ENCODE measurements at places on chromosomes 7 and 10. TPM values are rescaled to one million over a fixed set of nuclear protein-coding genes. Genes with fewer than 3 reads are reported as not detected.

Gene ITPRID1
- not detected for total RNA-seq

- peaks cover 12% of the 10 kb centered on the region for H3K4me1 ChIP-seq
- DNase-seq, result no peak
- H3K27ac ChIP-seq, result no peak overlapping the region
- H3K27me3 ChIP-seq, result no peaks in the 10 kb centered on the region
Observed at GRCh38 chr10:131079314-131079713, 232.2 kb downstream of the TCERG1L start.

DNA sequence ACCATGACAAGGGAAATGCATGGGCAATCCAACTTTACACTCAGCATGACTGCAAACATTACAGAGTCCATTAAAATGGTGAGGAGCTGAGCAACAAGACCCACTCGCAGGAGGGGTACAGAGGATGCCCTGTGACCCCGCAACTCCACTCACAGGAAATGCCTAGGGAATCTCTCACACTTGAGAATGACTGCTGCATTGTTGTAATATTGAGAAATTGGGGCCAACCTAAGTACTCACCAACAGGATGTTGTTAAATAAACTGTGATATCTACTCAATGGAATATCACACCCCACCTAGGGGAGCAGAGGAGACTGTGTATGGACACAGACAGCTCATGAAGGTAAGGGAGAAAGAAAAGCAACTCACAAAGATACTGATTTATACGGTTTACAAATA, 53.4 kb upstream of the CAMK2B start:
- H3K4me1 ChIP-seq, result no peaks in the 10 kb centered on the region
- peaks cover 2% of the 10 kb centered on the region for H3K36me3 ChIP-seq
- no peak for DNase-seq

Gene WNT8B
- total RNA-seq, result 0.14 TPM

DNA sequence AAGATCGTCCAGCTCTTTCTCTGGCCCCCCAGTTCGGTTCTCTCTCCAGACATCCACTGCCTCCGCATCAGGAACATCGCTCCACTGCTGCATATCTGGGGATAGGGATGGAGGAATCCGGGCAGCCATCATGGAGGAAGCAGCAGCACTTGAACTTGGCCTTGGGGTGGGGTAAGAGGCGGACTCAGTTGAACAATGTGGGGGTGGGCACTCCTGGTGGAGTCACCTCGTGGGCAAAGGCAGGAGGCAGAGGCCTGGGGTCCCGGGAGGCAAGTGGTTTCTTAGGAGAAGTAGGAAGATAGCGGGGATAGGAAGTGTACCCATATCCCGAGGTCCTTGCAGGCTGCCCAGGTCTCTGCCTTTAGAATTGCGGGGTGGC, 98.3 kb downstream of the CHST15 start:
- H3K4me1 ChIP-seq, result peaks cover 6% of the 10 kb centered on the region
- DNase-seq, result no peak
- H3K36me3 ChIP-seq, result no peaks in the 10 kb centered on the region
- H3K4me3 ChIP-seq, result no peak overlapping the region
- peaks cover 46% of the 10 kb centered on the region for H3K27me3 ChIP-seq

DNA sequence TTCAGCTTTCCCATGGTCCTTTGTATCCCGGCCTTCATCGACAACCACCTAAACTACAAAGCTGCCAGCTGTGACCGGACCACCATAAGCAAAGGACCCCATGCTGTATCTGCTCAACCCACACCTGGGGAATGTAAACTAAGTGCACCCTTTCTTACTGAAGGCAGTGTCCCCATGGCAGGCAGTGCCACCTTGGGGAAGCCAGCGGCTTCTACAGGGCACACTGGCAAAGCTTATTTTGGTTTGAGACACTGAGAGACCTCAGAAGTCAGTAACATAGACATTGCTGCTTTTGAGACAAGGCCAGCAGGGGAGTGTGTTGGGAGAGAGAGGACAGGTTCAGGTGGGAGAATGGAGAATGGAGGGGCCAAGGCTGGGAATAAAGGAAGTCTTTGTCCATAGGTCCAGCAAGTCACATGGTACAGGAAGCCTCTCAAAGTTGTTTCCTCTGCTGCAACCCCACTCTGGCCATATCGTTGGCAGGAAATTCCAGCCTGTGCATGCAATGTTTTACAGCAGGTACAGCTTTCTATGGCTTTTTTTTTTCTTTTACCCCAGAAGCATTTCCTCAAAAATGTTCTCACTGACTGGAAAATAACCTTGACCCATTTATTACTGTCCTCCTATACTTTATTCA, 85.9 kb upstream of the NPVF start:
- no peaks in the 10 kb centered on the region for H3K36me3 ChIP-seq
- no peak overlapping the region for H3K4me3 ChIP-seq
- no peak overlapping the region for H3K27ac ChIP-seq
- no peaks in the 10 kb centered on the region for H3K4me1 ChIP-seq
